ENCODE measurements at places on chromosomes 3 and 15. TPM values are rescaled to one million over a fixed set of nuclear protein-coding genes. Genes with fewer than 3 reads are reported as not detected.

DNA sequence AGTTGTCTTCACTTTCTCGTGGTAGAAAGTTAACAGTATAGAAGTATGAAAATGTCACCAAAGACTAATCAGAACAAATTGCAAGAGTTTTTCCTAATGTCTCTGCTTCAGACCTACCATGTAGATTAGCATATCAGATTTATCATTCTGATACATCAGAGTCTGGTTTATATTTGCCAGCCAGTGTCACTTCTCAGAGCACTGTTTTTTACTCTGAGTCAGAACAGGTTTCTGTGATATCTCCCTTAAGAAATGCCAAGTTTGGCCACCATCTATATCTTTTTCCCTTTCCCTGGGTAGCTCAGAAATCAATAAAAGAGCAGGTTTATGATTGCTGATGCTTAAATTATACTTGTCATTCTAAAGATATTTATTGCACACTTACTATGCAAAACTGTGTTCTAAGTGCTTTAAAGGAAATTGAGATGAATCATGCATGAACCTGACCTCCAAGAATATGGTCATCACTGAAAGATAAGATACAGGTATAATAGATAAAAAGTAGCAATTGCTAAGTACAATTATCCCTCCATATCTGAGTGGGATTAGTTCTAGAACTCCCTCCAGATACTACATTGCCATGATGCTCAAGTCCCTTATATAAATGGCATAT lies 672.7 kb upstream of the NAALADL2 start:
- DNase-seq: no peak

DNA sequence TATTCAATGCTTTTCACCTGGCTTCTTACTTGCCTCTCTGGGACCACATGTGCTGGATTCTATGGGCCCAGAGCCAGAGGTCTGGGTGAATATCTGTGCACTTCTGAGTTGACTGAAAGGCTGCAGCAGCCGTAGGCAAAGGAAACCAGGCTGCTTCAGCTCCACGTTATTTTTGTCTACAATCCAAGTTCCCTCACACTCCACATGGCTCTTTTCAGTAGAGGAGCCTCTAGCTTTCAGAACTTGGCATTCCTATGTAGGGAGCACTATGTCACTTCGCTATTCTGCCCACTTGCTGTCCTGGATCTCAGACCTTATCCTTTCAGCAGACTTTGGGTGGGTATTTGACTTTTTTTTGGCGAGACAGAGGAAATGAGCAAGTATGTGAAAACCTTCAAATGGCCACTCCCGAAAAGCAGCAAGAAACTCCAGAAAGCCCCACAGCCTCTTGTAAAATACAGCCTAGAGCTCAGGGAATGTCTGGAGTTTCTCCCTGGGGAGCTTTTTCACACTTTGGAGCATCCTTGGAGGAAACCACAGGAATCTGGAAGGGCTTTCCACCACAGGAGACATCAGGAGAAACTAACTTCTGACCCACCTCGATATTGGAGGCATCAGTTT lies 80.9 kb downstream of the DUT start:
- DNase-seq: no peak

GRCh38 chr3:53650424-53650823 lies 156.0 kb downstream of the CACNA1D start:
- peak; percentile 75 for DNase-seq

Gene LMAN1L
- not detected for total RNA-seq

Gene CRABP1
- 0.41 TPM for total RNA-seq

All from GM12878 (cell line).